ENCODE measurements at places on chromosomes 16 and 17.

- H3K4me1 ChIP-seq = no peaks in the 10 kb centered on the region
- no peaks in the 10 kb centered on the region for H3K36me3 ChIP-seq
- no peaks in the 10 kb centered on the region for H3K27me3 ChIP-seq
- no peak for DNase-seq
Measured at GRCh38 chr17:41559548-41559947, 12.3 kb downstream of the KRT9 start.

DNA sequence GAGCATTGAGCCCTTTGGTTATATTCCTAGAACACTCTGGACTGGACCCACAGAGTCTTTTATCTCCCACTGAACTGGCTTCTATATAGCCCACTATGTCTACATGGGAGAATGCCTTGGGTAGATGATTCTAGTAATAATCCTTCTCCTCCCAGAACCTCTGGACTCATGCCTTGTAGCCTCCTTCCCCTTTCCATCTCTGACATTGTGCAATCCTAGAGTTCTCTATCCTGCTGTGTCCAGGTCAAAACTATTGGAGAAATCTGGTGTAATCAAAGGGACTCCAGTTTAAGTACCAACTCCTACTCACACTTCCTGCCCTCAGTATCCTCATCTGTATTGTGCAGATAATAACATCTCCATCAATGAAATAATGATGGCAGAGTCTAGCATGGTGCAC is 9.1 kb downstream of the RCVRN start:
- no peak overlapping the region for H3K4me3 ChIP-seq
- no peak for DNase-seq
- no peaks in the 10 kb centered on the region for H3K36me3 ChIP-seq
- H3K27ac ChIP-seq = no peak overlapping the region
- no peaks in the 10 kb centered on the region for H3K4me1 ChIP-seq

GRCh38 chr17:13509527-13509926 is 92.2 kb downstream of the HS3ST3A1 start:
- H3K27me3 ChIP-seq = no peaks in the 10 kb centered on the region
- no peaks in the 10 kb centered on the region for H3K4me1 ChIP-seq
- no peak overlapping the region for H3K27ac ChIP-seq
- DNase-seq = no peak
- no peaks in the 10 kb centered on the region for H3K36me3 ChIP-seq
- no peak overlapping the region for H3K4me3 ChIP-seq

GRCh38 chr16:77574867-77575624 is 140.2 kb upstream of the ADAMTS18 start:
- no peak for DNase-seq
- no peaks in the 10 kb centered on the region for H3K36me3 ChIP-seq
- no peak overlapping the region for H3K4me3 ChIP-seq
- H3K27me3 ChIP-seq = no peaks in the 10 kb centered on the region

GRCh38 chr16:30348113-30348512 is 7.0 kb downstream of the CD2BP2 start:
- no peak overlapping the region for H3K27ac ChIP-seq
- no peaks in the 10 kb centered on the region for H3K4me1 ChIP-seq
- peaks cover 23% of the 10 kb centered on the region for H3K36me3 ChIP-seq
- peak; percentile 0 for DNase-seq
- no peak overlapping the region for H3K4me3 ChIP-seq

GRCh38 chr17:82900741-82901140 is 60.9 kb upstream of the ZNF750 start:
- H3K4me3 ChIP-seq = no peak overlapping the region
- H3K27ac ChIP-seq = no peak overlapping the region
- DNase-seq = no peak
- H3K27me3 ChIP-seq = no peaks in the 10 kb centered on the region

Data from SJCRH30 (cell line).